ENCODE measurements at places on chromosomes 3 and 15. TPM values are rescaled to one million over a fixed set of nuclear protein-coding genes. Genes with fewer than 3 reads are reported as not detected.

GRCh38 chr3:173096140-173096539 lies 44.9 kb downstream of the SPATA16 start:
- no peak for DNase-seq

- DNase-seq = no peak
These were observed 855 bp upstream of the ABHD5 start for GRCh38 chr3:43689766-43690399.

- no peak for DNase-seq
These were observed 69.7 kb downstream of the SCN5A start for GRCh38 chr3:38579551-38580449.

DNA sequence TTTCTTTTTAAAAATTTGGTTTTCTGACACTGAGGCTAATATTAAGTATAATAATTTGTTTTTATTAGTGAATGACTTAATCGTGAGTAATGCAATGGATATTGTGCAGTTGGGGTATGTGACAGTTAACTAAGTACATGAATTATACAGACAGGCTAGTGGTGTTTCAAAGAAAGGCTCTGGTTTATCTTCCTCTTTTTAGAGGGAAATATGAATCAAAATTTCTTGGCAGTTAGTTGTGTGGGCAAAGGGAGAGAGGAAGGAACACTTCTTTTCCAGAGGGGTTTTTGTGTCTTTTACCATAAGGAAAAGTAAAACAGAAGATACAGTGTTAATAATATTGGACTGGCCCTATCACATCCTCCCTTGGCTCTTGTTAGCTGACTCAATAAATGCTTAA lies 2.7 kb downstream of the ZNF654 start:
- DNase-seq = no peak

- DNase-seq = no peak
These were observed 26.0 kb downstream of the TM4SF18 start for GRCh38 chr3:149307435-149307783.

GRCh38 chr3:37920156-37920699 lies 58.5 kb downstream of the CTDSPL start:
- no peak for DNase-seq

DPPA2 gene
- not detected for total RNA-seq
